SK-N-MC (cell line): ENCODE measurements at places on chromosomes 13 and 19.

- DNase-seq = no peak
Measured at GRCh38 chr13:30097701-30098100, 209.7 kb downstream of the KATNAL1 start.

- no peak for DNase-seq
Measured at GRCh38 chr13:51764184-51765141, 39.5 kb downstream of the DHRS12 start.

DNA sequence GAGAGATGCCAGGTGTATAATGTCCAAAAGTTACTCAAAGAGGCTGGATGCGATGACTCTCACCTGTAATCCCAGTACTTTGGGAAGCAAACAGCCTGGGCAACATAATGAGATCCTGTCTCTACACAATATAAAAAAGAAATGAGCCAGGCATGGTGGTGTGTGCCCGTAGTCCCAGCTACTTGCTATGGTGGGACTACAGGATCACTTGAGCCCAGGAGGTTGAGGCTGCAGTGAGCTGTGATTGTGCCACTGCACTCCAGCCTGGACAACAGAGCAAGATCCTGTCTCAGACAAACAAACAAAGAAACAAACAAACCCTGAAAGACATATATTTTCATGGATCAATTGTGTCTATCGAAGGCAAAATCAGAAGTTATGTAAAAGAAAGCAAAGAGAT, 54.3 kb upstream of the CYP2B6 start:
- no peak for DNase-seq

DNA sequence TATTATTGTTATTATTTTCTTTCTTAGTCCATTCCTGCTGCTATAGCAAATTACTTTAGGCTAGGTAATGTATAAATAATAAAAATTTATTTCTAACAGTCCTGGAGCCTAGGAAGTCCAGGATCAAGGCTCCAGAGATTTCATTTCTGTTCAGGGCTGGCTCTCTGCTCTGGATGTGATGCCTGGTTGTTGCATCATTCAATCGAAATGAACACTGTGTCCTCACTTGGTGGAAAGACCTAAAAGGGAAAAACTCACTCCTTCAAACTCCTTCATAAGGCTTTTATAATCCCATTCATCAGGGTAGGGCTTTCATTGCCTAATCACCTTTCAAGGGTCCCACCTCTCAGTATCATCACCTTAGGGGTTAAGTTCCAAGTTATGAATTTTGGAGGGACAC, 395.0 kb downstream of the EFNB2 start:
- DNase-seq = no peak

GRCh38 chr19:30307191-30307974, 64.8 kb upstream of the ZNF536 start:
- DNase-seq = no peak
